ENCODE measurements at places on chromosomes 12 and 14.

GRCh38 chr12:97016163-97016562 is 109.1 kb downstream of the NEDD1 start:
- DNase-seq, result no peak

- DNase-seq, result no peak
Measured at GRCh38 chr14:42563313-42563712, 956.6 kb downstream of the LRFN5 start.

DNA sequence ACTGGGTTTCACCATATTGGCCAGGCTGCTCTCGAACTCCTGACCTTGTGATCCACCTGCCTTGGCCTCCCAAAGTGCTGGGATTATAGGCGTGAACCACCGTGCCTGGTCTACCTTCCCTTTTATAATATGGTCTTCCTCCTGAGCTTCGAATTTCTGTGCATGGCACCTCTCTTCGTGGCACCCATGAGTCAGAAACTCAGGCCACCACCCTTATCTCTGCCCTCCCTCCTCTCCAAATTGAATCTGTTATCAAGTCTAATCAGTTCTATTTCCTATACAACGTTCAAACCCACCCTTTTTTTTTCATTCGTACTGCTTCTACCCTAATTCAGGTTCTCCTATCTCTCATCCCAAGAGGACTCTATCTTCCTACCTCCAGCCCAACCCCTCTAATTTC is 5.0 kb upstream of the TINF2 start:
- no peak for DNase-seq

- no peak for DNase-seq
Measured at GRCh38 chr12:104218935-104219334, 3.4 kb downstream of the TXNRD1 start.

DNA sequence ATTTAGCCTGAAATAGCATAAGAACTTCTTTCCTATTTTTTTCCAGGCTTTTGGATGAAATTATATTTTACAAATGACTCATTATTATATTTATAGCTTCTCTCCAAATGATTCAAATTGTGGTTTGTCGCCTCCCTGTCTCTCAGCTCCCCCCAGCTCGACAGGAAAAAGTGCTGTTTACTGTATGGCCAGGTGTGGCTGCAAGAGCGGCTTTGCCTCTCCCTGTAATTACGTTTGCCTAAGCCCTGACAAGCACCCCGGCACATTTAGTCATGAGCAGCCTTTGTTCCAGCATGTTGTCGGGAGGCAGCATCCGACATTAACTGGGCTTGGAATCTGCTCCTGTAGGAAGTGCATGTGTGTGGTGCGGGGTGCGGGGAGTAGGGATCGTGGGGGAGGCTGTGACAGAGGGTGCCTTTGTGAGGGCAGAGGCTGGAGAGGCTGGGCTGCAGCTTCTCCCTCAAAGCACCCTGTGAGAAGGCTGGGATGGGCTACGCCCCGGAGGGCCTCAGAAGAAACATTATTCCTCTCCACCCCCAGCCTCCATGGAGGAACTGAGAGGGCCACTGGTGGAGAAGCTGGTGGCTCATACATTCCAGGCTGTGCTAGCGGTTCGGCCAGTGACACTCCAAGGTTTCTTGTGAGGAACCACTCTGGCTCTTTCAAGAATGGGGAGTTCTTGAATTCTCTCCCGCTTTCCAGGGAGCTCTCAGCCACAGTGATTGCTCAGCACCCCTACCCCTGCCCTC is 42.1 kb upstream of the CTDSP2 start:
- peak; percentile 34 for DNase-seq

DNA sequence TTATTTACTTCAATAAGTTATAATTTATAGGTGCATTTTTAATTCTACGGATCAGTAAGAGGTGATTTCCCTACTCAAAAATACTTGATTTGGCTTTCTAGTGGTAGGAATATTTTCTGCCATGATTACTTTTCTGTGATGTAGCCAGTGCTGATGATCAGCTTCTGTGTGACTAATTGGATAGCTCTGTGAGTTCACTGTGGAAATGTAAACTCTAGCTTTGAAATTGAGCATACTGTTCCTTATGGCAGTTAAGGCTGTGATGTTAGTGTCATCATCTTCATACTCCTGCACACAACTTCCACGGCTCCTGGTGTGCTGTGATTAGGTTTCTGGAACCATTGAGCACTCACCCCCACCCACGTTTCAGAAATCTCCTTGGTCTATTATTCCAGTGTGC is 48.2 kb downstream of the PLEKHA5 start:
- DNase-seq, result no peak

DNA sequence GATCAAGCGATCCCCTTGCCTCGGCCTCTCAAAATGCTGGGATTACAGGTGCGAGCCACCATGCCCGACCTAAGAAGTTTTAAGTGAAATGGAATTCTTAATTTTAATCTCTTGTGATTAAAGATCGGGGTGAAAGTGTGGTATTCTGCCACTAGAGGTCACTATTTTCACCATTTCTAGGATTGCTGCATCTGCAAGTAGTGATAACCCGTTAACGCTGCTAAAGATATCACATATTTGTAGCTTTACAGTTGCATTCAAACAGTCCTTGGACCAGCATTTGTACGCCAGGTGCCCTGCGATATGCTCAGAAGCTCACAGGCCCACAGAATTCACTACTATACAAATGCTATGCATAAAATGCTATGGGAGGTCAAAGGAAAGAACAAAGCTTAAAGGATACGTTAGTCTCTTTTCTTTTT is 19.3 kb downstream of the CCDC62 start:
- DNase-seq, result peak; percentile 69

DNA sequence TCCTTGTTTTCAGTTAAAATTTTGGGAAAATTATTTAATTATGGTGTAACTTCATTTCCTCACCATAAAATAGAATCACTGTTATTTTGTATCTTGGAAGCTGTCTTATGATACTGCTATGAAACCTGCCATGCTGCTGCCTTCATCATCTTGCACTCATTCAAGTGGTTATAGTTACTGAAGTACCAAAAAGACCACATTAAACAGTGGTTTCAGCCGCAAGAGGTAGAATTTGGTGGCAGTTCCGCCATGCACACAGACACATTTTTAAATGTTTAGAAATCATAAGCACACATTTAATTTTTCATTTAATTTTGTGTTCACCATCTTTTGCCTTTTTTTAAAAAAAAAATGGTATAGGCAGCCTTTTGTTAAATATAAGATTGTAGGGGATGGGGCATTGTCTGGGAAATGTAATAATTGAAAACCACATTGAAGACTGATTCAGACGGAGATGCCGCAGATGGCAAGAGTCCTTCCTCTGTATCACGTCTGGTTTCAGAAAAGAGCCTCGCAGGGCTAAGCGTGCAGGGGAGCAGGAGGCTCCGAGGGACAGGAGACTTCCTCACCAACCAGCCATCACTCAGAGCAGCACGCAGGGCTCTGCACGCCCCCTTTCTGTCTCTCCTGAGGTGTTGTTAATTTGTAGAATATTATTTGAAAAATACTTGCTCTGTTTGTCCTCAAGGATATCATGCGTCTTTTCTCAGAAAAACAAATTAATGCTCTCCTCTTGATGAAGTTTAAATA is 115.2 kb upstream of the PELI2 start:
- peak; percentile 47 for DNase-seq

- DNase-seq, result peak; percentile 18
Measured at GRCh38 chr12:24778486-24779304, 170.2 kb downstream of the BCAT1 start.

GRCh38 chr12:111411185-111411764 is 5.6 kb downstream of the SH2B3 start:
- no peak for DNase-seq

GRCh38 chr12:26630546-26631027 is 202.4 kb downstream of the ITPR2 start:
- DNase-seq, result no peak

GRCh38 chr14:75240781-75241180 is 37.8 kb upstream of the FOS start:
- no peak for DNase-seq

DNA sequence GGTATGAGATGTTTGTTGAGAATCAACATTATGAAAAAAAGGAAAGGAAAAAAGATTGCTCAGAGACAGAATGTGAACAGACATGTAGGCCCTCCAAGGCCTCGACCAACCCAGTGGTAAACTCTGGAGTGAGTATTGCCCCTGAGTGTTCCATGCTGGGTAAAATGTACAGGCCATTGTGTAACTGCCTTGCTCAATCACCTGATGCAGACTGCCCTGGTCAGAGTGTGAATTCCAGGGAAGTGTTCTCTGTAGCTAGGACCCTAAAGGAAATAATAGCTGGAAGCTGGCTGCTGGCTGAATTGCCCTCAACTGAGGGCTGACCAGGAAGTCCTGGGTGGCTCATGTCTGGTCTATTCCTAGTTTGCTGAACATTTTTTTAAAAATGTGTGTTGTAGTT is 1081.4 kb upstream of the LRFN5 start:
- no peak for DNase-seq

DNA sequence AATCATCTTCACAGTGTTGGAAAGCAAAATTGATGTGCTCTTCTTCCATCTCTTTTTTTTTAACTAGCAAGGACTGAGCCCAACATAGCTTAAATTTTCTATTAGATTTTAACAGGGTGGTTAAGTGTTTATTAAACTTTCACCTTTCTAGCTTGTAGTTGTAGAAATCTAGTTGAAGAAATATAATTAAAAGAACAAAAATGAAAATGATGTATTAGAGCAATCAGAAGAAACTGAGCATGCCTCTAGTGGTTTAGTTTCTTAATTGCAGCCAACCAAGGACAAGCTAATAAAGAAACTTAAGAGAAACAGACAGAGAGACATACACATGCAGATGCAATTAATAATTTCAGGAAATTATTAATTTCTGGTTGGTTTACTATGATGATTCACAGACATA is 673.0 kb upstream of the LMO3 start:
- no peak for DNase-seq

DNA sequence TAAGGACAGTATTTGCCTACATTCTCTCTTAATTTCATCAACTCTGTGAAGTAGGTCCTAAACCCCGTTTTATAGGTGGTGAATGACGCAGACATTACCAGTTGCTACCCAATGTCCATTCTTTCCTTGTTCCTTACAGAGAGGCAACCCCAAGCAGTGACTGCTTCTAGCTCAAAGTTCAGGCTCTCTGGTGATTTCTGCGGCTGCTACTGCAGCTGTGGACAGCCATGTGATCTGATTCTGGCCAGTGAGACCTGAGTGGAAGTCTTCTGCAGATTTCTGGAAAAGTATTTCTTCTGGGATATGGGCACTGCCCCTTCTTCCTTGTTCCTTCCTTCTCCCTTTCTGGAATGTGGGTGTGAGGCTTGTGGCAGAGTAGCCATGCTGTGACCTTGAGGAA is 82.9 kb downstream of the ARF6 start:
- no peak for DNase-seq

DNA sequence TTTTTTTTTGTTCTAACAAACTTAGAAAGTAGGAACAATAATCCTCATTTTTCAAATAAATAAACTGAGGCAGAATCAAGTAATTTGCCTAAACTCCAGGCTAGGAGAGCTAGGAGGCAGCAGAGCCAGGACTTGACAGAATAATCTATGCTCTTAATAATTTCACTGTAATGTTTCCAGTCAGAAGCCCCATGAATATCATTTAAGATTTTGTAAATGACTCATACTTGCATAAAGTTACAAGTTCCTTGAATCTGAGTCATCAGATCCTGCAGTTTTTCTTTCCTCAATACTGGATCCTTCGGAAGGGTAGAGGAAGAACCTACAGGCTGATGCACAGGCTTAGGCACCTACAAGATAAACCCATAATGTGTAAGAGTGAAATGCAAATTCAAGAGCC is 29.0 kb downstream of the CAPRIN2 start:
- DNase-seq, result no peak

- no peak for DNase-seq
Measured at GRCh38 chr12:131948166-131948712, 1.5 kb upstream of the EP400 start.

- DNase-seq, result no peak
Measured at GRCh38 chr12:13005649-13006048, 5.6 kb upstream of the HEBP1 start.

- DNase-seq, result no peak
Measured at GRCh38 chr12:133236144-133236543, 467 bp upstream of the ANHX start.

DNA sequence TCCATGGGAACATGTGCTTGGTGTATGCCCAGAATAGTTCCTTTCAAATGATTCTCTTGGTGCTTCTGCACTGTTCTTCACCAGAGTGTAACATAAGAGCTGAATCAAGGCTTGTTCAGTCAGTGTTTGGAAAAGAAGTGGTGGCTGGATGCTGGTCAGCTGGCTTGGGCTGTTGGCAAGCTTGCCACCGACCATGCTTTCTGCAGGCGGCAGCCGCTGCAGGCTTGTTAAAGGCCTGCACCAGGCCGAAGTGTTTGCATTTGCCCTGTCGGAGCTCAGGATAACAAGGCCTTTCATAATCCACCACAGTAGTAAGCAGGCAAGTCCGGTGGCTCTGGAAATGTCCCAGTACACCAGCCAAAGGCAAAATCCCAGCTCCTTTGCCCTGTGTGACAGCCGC is 26.9 kb downstream of the DAAM1 start:
- no peak for DNase-seq

- DNase-seq, result no peak
Measured at GRCh38 chr12:50326590-50327284, 43.4 kb upstream of the LIMA1 start.

DNA sequence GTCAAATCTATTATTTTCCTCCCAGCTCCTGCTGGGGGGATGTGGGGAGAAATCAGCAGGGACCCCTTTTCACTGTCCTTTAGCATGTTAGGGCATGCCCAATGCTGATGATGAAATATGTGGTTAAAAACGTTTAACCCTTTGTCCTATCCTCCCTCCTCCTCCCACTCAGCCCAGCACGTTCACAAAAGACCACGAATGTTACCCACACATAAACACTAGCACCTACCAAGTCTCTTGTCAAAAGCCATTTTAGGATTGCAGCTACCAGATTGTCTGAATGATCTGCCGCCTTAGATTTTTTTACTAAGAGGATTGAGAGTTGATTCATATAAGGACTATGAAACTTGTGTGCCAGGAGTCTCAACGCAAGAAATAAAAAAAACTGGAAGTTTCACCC is 70.4 kb downstream of the TBK1 start:
- DNase-seq, result no peak

- no peak for DNase-seq
Measured at GRCh38 chr12:106670131-106670530, 87.3 kb downstream of the RFX4 start.

GRCh38 chr12:123808167-123808566 is 46.1 kb downstream of the DNAH10 start:
- DNase-seq, result no peak

DNA sequence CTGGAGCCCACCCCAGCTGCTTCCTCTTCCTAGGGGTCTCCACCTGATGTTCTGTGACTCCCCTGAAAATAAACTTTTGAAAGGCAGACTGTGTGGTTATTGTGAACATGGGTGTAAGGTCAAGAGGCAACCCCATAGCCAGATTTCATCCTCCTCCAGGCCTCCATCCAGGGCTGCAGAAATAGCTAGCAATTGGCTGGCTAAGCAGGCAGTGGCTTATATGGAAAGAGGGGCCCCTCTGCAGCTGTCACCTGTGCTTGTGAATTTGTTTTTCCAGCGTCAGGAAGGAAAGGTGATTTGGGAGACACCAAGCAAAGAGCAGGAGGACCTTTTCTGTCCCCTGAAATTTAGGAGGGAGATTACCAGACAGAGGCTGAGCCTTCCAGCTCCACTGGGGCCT is 55.8 kb downstream of the ZFP36L1 start:
- no peak for DNase-seq
